ENCODE measurements at places on chromosomes 6 and 20.

DNA sequence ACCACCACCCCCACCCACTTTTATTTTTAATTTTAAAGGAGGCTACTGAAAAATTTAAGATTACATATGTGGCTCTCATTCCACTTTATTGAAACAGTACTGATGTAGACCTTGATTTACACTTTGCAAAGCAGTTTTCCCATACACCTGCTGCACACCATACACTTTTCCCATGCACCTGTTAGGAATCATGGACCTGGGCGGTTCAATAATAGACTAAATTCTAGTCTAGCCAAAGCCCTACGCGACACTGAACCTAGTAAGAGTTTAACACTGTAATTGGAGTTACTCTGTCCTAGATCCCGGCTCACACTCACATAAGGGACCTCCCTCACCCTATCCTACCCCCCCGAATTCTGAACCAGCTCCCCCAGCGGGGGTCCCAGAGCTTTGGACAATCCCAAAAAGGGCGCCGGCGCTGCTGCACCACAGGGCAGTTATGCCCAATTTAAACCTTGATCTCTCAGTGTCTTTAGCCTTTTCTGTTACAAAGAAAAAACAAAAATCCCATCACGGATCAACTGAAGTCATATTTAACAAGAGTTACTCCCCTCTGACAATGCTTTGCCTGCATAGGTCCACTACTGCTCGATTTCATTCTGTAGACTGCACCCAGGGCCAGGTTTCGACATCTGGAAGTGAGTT, 2.4 kb upstream of the GCLC start:
- no peak for DNase-seq

- DNase-seq = peak; percentile 81
Observed at GRCh38 chr20:667351-668034, 8.1 kb downstream of the SCRT2 start.

GRCh38 chr6:111377558-111378120, 105.4 kb downstream of the REV3L start:
- no peak for DNase-seq

DNA sequence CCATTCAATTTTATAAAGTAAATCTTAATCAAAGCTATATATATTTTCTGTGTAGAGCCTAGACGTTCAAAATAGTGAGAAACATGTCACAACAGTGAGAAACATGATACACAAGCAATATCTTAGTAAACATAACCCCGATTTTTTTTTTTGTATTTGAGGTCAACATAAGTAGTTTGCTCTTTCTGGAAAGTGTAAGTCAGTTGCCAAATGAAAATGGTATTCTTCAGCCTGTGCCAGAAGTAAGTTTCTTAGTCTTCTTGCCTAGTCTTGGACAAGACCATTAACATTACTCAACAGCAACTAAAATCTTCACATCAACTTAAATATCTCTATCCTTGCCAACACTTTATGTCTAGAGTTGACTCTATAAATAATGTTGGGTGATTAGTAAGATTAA, 59.7 kb downstream of the METTL24 start:
- no peak for DNase-seq

DNA sequence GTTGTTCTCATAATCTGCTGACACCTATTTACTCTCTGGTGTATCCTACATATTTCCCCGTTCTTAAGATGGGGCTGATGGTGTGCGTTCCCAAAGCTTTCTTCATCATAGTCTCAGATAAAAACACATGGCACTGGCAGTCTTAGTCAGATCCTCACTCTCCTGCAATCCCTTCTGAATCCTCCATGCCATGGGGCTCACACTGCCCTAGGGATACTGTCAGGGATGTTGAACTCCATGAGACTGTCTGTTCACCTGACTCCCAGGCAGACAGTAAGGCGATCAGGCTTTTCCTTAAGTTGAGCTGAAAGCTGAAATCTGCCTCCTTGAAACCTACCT, 76.0 kb downstream of the SLX4IP start:
- DNase-seq = peak; percentile 10

GRCh38 chr6:31498748-31499147, 803 bp downstream of the MICB start:
- no peak for DNase-seq

DNA sequence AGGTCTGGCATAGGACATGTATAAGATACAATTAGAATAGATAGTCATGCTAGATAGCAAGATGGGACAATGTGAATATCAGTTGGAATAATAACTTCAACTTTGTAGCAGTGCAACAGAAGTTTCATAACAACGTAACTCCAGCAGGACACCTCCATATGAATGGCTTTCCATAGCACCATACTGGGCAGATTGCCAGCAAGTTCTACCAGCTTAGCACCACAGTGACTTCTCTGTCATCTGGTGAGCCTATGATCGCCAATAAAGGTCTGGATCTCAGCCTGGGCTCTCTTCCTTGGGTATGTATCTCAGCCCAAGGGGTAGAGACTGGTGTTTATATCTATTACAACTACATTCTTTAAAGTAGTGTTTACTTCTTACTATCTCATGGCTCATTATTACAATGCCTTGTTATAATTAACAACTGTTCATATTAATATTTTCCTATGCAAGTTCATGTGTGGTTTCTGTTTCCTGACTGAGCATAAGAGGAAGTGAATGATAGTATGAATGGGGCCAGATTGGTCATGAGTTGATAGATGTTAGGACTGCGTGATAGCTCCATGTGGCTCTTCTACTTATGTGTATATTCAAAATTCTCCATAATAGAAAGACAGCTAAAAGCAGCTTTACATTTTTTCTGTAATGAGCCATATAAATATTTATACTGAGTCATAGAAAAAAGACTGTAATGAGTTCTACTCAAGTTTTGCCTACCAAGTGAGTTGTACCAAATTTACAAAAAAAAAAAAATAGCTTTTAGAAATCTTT, 22.9 kb downstream of the HTR1B start:
- no peak for DNase-seq

DNA sequence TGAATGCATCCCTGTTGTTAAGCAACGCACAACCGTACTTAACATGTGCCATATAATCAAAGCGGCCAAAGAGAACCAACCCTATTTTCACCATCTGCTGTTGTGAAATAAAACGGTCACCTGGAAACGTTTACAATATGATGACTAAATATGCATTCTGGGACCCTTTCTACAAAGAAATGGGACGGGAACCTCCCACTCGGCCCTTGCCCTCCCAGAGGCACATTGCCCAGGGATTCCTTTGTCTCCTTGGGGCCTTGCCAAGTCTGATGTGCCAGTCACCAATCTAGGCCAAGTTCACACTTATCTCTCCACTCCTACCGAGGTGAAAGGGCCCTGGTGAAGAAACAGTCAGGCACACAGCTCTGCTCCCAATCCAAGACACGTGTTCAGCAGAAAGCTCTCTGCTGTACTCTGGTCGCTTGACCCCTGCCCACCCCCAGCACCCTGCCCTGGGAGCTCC, 427.4 kb upstream of the JARID2 start:
- no peak for DNase-seq

- DNase-seq = peak; percentile 50
Observed at GRCh38 chr6:106574741-106575458, 54.4 kb downstream of the RTN4IP1 start.

Data from H54 (cell line).